Transverse colon (tissue), 4 donors: ENCODE measurements at places on chromosomes 11 and 22.

GRCh38 chr11:105968021-105968697 is 53.9 kb downstream of the MSANTD4 start:
- DNase-seq, result no peak

GRCh38 chr11:92477686-92478085 is 253.1 kb downstream of the FAT3 start:
- no peak for DNase-seq

GRCh38 chr22:29225422-29226090 is 19.9 kb downstream of the EMID1 start:
- DNase-seq, result peak; percentile 33

DNA sequence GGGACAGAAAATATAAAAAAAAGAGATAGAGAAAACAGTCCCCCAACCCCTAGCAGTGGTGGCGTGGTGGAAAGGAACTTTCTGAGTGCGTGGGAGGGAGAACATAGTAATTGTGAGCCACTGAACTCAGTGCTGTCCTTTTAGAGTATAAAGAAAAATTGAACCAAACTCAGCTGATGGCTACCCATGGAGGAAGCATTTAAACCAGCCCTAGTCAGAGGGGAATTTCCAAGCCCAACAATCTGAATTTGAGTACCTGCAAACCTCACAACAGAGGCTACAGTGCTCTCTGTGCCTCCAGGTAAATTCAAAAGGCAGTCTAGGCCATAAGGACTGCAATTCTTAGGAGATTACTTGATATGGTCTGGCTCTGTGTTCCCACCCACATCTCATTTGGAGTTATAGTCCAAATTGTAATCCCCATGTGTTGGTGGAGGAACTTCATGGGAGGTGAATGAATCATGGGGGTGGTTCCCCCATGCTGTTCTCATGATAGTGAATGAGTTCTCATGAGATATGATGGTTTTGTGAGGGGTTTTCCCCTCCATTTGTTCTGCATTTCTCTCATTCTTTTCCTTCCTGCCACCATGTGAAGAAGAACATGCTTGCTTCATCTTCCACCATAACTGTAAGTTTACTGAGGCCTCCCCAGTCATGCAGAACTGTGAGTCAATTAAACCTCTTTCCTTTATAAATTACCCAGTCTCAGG is 687.8 kb downstream of the FAM181B start:
- DNase-seq, result no peak

- peak; percentile 12 for DNase-seq
Observed at GRCh38 chr11:83115551-83115950, 41.4 kb upstream of the PCF11 start.

DNA sequence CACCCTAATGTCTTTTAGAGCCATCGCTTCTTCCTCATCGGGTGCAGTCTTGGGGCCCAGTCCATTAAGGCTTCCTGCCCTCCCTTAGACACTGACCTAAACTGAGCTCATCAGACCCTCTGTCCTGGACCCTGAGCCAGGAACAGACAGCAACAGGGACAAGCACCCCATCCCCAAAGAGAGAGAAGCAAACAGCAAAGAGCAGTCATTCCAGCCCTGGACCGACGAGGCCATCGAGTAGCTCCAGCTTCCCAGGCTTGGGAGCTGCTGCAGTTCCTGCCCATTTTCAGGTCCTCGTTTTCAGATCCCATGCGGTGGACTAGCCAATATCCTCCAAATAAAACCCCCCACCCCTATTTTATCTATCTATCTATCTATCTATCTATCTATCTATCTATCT is 25.8 kb upstream of the CACNG2 start:
- DNase-seq, result no peak

- DNase-seq, result no peak
Observed at GRCh38 chr22:47837703-47838102, 1075.3 kb downstream of the TBC1D22A start.

DNA sequence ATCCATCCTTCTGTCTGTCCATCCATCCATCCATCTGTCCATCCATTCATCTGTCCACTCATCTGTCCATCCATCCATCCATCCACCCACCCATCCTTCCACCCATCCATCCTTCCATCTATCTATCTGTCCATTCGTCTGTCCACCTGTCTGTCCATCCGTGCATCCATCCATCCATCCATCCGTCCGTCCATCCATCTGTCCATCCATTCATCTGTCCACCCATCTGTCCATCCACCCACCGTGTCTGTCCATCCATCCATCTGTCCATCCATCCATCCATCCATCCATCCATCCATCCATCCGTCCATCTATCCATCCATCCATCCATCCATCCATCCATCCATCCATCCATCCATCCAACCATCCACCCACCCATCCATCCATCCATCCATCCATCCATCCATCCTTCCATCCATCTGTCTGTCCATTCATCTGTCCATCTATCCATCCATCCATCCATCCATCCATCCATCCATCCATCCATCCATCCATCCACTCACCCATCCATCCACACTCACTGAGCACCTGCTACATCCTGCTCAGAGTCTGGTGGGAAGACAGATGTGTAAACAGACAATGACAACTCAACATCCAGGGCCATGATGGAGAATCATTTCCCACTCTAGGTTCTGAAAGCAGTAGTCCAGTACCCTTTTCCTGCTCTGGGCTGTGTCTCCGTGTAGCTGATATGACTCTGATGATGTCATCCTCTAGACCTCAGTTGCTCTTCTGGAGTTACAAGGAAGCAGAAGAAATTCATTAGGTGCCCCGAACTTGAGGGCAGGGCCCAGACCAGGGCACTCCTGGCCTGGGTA is 30.8 kb upstream of the MYEOV start:
- DNase-seq, result no peak

- no peak for DNase-seq
Observed at GRCh38 chr22:27538666-27539065, 262.9 kb downstream of the MN1 start.

DNA sequence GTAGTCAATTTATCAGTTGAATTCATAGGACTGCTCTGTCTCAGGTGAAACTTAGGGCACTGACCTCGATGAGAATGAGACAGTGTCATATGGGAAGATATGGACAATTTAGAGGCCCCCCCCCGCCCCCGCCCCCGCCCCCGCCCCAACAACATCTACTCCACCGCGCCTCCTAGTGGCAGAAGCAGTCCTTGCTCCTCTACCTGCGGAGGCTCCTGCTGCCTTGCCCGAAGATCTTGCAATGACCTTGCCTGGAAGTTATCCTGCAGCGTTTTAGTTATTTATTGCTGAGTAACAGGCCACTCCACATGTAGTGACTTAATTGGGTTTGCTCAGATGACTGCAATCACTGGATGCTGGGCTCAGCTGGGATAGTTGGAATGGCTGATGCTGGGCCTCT is 15.2 kb downstream of the SERPINH1 start:
- peak; percentile 64 for DNase-seq

DNA sequence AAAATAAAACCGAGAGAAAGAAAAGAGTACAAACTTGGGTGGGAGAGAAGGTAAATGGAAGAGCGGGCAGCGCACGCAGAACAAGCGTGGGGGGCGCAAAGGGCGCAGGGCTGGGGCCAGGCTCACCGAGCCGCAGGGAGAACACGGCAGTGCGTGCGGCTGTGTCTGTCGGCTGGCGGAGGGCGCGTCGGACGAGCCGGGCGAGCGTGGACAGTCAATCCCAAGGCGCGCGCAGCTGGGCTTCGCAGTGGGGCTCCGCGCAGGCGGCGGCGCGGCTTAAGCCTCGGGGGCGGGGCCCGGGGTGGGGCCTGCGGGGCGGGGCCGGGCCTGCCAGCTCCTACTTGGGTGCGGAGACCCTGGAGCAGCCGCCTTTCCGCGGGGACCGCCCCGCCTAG is at the start of gene UCP2:
TSS of gene UCP2 (minus strand) at position 249 of the 395 bp plus-strand sequence. CDS start 4,465 bp downstream, outside the sequence.
- peak; percentile 90 for DNase-seq

GRCh38 chr22:17229991-17230630 is 10.9 kb upstream of the ADA2 start:
- no peak for DNase-seq

DNA sequence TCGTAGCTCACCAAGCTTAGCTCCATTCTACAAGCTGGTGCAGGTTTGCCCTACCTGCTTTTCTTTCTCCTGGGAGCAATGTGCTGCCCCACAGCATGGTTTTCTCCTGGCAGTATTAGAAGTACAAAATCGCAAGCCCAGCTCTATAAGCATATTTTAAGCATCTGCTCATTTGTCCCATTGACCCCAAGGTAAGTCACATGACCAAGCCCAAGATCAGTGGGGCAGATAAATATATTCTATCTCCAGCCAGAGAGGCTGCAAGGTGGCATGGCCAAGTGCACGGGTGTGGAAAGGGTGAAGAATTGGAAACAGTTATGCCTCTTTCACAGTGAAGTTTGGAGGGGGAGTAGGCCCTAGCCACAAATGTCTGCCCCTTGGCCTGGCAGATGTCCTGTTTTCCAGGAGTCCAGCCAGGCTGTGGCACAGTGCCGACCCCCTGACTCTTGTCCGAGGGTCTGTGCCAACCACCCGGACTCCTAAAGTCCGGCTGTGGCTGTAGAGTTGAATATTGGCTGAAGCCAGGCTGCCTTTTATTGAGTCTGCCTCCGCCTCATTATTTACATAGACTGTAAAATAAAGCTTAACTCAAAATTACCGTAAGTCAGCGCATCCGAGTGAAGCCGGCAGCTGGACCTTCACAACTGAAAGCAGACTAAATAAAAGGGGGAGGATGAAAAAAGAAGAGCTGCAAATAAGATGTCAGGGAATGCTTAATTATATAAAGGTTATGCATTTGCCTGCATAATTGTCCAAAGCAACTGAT is 165.7 kb downstream of the COMMD9 start:
- DNase-seq, result no peak

DNA sequence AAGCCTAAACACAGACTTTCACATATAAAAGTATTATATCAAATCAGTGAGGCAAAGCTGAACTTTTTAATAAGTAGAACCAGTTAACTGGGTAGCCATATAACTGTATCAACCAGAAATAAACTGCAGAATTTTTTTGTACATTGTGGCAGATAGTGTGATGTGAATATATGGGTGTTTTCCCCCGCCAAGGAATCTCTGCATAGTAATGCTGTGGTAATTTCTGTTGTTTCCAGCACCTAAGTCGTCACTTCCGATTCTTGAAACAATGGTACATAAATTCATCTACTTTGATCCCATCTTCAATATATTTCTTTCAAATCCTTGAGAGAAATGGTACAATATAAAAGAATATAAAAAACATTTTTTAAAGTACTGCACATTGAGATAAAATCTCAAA is 39.6 kb downstream of the NARS2 start:
- DNase-seq, result no peak

GRCh38 chr11:15735706-15736105 is 620.6 kb downstream of the SOX6 start:
- no peak for DNase-seq

DNA sequence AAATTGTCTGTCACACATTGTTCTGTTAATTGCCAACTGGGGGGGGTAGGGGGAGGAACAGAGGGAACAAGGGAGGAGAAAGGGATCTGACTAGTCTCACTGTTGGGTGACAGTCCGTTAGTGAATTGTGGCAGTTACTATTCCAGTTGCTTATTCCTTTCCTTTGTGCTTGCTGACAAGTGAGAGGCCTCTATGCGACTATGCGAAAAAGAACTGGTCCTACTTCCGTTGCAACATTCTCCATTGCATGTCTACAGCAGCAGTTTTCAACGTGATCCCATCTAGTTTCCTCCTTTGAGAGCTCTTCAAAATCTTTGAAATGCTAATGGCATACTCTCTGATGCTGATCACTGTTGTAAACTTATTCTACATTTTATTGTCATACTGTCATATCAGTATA is 672.2 kb downstream of the LRRC4C start:
- DNase-seq, result no peak

GRCh38 chr11:113977701-113978100 is 2.8 kb downstream of the HTR3A start:
- no peak for DNase-seq

- no peak for DNase-seq
Observed at GRCh38 chr11:10498022-10498400, 42.9 kb downstream of the AMPD3 start.

GRCh38 chr11:57647960-57648800 is 1.5 kb downstream of the YPEL4 start:
- no peak for DNase-seq

- DNase-seq, result no peak
Observed at GRCh38 chr11:12237381-12237784, 127.0 kb downstream of the MICAL2 start.

DNA sequence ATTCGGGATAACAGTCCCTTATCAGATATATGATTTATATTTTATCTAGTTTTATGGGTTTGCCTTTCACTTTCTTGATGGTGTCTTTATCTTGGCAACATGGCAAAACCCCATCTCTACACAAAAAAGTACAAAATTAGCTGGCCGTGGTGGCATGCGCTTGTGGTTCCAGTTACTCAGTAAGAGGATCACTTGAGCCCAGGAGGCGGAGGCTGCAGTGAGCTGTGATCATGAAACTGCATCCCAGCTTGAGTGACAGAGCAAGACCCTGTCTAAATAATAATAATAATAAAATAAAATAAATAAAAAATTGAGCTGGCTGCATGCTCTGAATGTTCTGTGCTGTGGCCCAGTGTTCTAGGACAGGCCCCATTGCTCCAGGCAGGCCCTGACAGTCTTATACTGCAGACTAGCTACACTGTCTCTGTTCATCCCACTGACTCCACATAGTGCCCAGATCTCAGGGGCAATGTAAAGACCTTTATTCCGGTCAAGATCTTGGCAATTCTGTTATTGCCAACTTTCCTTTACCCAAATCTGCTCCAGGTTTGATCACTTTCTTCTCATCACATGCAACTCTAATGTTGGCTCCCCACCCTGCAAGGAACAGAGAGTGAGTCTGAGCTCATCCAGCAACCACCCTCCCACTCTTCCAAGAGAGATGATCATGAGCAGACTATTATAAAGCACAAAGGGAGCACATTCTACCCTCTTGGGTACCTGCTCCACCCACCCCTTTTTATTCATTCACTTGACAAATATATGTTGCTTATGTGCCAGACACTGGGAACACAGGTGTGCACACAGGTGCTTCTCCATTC is 8.8 kb downstream of the HSPA8 start:
- DNase-seq, result no peak

- DNase-seq, result no peak
Observed at GRCh38 chr11:23556163-23556750, 696.0 kb upstream of the CCDC179 start.

DNA sequence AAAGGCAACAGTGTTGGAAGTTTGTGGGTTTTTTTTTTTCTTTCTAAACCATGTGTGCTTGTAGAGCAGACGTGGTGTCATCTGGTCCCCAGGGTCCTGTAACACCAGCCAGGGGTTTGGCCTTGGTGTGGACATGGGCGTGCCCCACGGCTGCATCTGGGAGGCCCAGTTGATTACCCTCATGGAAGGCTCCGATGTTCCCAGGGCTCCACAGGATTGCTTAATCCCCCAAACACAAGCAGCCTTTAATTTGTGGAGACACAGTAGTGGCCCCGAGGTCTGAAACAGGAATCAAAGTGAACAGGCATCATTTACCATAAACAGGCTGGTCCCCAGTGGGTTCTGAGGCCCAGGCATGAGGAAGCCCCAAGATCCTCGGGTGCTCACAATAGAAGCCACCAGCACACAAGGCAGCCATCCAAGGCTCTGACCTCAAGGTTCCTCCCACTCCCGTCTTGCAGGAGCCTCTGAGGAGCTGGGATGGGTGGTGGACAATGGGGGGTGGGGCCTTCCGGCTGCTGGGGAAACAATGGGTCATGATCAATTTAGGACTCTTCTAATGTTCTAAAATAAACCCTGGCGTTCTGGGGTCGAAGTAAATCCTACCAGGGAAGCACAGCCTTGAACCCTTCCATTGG is 115.0 kb upstream of the CD82 start:
- DNase-seq, result no peak
